ENCODE measurements at places on chromosomes 12 and 14.

DNA sequence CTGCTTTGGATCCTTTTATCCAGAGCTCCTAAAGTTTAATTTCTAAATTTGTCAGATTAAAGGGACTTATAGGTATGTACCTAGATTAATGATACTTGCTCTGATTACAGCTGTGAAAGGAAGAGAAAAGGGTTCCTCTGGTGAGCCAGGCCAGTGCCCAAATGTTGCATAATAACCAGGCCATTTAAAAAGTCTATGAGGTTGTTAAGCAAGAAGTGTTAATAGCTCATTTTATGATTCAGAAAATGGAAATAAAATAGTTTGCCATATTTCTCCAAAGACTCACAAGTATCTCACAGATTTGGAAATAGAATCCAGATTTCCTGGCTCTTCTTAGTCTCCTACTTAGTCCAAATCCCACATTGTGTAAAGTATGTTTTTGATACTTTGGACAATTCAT, 67.6 kb downstream of the SLC38A6 start:
- no peak for DNase-seq

GRCh38 chr12:263574-263973, 938 bp upstream of the SLC6A13 start:
- no peak for DNase-seq

DNA sequence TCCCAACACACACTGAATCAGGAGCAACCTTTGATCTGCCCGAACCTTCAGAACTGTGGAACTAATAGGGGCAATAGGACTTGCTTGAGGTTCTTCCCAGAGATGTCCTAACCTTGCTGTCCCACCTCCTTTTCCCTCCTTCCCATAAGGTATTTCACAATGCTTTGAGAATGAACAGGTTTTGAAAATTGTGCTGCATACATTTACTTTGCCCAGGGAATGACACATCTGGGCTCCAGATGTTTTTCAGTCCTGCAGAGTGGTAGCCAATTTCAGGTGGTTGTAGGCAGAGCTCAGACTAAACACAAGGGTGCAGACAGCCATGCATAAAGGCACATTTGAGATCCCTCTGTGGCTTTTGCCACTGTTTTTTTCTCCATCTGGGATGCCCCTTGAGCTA, 206.7 kb upstream of the PWP1 start:
- no peak for DNase-seq

DNA sequence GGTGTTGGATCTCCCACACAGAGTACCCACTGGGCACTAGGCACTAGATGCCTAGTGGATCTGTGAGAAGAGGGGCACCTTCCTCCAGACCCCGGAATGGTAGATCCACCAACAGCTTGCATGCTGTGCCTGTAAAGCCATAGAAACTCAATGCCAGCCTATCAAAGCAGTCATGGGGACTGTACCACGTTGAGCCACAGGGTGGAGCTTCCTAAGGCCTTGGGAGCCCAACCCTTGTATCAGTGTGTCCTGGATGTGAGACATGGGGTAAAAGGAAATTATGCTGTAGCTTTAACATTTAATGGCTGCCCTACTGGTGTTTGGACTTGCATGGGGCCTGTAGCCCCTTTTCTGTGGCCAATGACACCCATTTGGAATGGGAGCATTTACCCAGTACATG, 1024.9 kb downstream of the TMEM121 start:
- DNase-seq = no peak

- no peak for DNase-seq
Measured at GRCh38 chr14:53767566-53767965, 189.1 kb downstream of the BMP4 start.

DNA sequence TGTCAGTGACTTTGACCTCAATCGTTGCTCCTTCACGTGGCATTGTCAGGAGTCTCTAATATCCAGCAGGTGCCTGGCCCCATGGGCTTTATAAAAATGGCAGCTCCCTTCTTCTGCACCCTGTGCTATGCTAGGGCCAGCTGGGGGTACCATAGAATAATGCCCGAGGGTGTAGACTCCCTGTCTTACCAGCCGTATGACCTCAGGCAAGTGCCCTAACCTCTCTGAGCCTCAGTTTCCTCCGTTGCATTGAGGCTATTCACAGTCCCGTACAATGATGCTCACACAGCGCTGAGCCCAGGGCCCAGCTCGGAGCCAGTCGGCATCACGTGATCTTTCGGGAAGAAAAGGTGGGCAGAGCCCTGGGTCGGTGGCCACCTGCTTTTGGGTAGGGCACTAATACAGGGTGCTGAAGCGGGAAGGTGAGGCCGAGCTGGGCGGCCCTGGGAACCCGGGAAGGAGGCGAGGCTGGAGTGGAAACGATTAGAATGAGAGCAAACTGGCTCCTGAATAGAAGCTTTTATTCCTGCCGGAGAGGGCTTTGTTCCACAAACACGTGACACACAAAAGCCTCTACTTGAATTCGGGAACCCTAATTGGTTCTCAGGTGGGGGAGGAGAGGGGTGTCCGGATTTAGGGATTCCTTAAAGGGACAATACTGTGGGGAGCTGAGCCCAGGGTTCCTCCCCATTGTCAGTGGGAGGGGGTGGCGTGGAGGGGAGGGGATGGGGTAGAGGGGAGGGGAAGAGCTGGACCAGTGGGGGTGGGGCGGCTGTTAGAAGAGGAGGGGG, 19.9 kb upstream of the MSI1 start:
- DNase-seq = no peak

DNA sequence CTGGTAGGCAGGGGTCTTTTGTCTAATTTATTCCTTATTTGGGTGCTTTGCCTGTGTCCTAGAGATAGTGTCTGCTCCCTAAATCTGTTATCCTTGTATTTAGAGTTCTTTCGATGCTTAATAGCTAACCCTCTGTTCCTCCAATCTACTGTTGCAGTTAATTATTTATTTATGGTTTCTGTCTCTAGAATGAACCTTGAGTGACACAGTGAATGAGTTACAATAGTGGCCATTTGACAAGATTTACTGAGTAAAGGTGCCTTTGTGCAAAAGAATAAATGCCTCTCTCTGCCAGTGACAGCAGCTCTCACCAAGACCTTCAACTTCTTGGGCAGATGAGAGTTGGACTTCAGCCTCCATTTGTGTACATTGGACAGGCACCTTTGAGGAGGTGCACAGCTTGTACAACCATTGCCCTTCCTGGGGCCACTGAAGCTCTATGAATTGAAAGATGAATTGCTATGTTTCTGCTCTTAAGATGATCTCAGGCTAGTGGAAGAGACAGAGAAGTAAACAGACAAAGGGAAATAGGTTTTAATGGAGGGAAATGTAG, 165.9 kb downstream of the DERA start:
- DNase-seq = no peak

DNA sequence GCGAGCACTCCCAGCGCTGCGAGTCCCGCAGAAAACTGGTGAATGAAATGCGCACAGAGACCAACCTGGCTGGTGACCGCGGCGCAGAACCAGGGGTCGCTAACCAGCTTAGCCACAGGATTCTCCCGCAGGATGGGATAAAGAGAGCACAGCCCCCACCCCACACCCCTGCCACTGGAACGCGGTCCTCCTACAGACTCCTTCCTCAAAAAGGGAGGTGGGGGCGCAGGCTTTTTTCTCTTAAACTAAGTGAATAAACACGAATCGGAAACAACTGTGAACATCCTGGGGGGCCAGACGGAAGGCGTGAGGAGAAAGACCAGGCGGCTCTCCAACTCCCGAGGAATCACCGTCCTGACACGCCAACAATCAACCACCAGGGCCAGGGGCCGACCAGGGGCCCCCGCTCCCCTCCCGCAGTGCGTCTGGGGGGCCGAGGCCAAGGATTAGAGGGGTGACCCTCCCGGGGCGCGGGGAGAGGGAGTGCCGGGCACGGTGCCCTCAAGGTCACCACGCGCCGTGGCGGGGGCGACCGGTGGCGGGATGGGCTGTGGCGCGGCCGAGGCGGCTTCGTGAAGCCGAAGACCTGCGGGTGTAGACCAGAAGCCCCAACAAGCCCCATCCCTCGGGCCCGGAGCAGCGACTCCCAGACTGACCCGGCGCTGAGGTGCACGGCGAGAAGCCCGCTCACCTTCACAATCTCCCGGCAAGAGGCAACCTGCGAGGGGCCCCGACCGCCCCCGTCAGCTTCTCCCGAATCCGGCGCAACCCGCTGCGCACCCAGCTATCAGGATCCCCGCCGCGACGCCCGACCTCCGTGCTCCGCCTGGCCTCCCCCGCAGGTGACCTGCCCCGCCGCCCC, 704 bp downstream of the ATP2B1 start:
- DNase-seq = no peak

GRCh38 chr12:105995961-105996431, 142.8 kb downstream of the NUAK1 start:
- no peak for DNase-seq

DNA sequence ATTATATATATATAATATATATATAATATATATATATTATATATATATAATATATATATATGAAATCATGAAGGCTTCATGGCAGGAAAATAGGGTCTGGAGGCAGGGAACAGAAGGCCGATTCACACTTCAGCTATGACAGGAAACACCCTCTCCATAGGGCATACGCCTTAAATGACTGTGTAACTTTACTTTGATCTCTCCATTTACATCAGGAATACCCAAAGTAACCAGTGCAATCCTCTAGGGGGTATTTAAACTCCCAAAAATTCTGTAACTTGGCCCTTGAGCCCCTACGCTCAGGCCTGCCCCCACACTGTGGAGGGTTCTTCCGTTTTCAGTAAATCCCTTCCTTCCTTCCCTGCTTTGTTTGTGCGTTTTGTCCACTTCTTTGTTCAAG, 40.4 kb upstream of the PPP2R5C start:
- DNase-seq = no peak

GRCh38 chr14:82362452-82362851, 828.8 kb upstream of the SEL1L start:
- DNase-seq = no peak

DNA sequence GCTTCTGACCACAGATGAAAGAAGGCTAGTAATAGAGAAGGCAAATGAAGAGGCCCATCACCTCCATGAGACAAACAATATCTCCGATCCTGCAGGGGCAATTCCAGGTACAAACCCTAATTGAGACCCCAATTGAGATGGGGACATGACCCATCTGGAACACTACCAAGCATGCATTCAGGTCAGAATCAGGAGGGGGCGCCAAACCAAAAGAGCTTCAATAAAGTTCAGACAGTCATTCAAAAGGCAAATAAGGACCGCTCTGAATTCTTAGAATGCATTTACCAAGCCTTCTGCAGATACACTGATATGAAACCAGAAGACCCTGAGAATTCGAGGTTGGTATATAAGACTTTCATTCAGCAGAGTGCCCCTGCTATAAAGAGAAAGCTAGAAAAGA, 10.2 kb upstream of the EDDM3B start:
- DNase-seq = no peak

GRCh38 chr12:57640175-57641042, 7.4 kb upstream of the B4GALNT1 start:
- no peak for DNase-seq

DNA sequence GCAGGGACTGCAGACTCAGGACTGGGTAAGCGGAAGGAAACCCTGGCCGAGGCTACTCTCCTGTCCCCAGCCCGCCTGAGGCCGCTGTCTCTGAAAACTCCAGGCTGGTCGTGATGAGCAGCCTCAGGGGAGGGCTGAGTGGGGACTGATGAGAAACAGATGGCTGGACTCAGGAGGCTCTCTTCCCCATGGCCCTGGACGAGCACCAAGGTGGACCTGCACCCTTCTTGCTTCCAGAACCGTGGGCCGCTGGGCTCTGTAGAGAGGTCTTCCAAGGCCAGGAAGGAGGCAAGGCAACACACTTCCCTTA, 1.1 kb downstream of the TEX22 start:
- DNase-seq = no peak

DNA sequence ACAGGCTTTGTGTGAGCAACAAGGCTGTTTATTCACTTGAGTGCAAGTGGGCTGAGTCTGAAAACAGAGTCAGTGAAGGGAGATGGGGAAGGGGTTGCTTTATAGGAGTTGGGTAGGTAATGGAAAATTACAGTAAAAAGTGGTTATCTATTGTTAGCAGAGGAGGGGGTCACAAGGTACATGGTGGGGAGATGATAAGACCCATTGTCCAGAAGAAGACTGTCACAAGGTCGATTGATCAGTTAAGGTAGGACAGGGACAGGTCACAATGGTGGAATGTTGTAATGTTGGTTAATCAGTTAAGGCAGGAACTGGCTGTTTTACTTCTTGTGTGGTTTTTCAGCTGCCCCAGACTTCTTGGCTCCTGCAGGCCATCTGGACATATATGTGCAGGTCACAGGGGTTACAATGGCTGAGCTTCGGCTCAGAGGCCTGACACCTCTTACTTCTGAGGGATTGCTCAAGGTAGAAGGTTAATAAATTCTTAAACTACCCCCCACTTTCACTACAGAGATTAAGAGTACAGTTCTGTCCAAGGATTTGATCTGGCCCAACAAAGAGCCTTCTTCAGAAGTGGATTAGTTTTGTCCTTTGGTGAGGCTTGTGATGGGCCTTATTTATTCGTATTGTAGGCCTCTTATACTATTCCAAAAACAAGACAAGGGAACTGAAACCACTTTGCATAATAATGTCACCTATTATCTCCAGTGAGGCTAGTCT, 13.8 kb upstream of the DHRS4 start:
- no peak for DNase-seq

- no peak for DNase-seq
Measured at GRCh38 chr14:60332869-60333268, 83.8 kb downstream of the PPM1A start.

GRCh38 chr14:81269100-81269978, 48.6 kb upstream of the GTF2A1 start:
- DNase-seq = no peak

- DNase-seq = no peak
Measured at GRCh38 chr12:92363295-92364146, 217.9 kb upstream of the BTG1 start.

GRCh38 chr12:63034601-63035000, 99.7 kb upstream of the PPM1H start:
- no peak for DNase-seq

DNA sequence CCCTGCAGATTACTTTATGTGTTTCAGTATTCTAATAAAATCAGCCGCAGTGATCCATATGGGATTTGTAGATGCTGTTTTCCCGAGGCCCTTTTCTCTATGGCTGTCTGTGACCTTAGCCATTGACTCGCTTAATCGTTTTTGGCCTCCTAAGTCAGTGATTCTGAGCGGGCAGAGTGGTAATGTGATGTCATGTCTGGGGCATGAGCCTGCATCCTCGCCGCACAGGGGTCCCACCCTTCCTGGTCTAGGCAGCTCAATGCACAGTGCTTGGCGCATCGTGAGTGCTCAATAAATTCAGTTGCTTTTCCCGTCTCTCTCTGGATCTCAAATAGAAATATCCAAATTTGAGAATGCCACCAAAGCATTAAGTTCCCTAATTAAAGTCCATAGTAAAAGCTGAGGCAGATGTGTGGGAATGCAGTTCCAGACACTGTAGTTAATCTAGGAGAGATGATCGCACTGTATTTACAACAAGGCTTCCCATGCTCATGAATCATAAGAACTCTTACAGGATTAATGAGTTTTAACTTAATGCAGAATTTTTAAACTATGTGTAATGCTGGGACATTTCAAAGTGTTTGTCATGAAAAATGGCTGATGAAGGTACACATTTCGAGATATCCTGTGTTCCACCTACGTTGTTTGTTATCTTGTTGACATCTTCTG, 29.3 kb downstream of the HMGA2 start:
- DNase-seq = no peak

- DNase-seq = no peak
Measured at GRCh38 chr12:121334513-121335343, 17.5 kb downstream of the ANAPC5 start.
